Stimulated activated CD4-positive, alpha-beta T cell treated with anti-CD3 and anti-CD28 coated beads, Interleukin-15, amount 100 ng/mL, for 1 hour (primary cell): ENCODE measurements at places on chromosomes 2 and 18.

DNA sequence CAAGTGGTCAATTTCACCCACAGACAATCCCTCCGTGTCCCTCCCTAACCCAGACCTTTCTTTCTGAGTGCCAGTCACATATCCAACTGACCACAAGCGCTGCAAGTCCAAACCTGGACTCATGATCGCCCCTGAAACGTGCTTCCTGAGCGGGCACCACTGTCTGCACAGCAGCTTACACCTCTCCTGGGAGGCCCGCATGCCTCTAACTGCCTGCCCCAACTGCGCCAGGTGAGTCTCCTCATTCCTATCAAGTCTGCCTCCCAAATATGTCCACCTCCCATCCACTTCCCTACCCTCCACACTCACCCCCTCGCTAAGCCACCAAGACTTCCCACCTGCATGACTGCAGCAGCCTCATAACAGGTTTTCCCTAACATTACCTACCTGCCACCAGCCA lies 33.4 kb downstream of the COL4A4 start:
- no peak for DNase-seq

DNA sequence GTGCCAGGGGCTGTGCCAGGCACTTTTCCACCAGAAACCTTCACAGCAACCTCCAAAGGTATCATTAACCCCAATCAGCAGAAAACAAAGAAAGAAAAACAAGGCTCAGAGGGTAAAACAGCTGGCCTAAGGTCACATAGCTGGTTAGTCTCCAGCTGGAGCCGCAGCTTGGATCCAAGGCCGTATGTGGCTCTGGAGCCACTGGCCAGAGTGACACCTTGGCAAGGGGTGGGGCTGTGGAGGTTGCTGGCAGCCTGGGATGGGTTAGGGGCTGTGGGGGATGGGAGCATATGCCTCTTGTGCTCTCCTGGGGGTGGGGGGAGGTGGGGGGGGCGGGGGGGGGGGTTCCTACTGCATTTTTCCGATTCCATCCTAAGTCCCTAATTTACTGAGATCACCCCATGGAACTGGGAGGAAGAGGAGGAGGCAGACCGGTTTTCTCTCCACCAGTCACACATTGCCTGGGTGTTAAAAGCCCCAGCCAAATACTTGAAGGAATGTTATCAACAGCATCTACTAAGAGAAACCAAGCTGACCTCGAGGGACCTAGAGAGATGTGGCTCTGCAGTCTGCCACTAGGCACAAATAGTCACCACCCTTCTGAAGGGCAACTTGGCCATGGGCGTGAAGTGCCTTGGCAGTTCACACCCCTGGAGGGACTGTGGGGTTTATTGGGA lies 8.0 kb downstream of the HAAO start:
- no peak for DNase-seq

- DNase-seq, result no peak
Measured at GRCh38 chr18:44851856-44852621, 171.4 kb downstream of the SETBP1 start.

- DNase-seq, result no peak
Measured at GRCh38 chr2:105143467-105144151, 97.9 kb upstream of the GPR45 start.

DNA sequence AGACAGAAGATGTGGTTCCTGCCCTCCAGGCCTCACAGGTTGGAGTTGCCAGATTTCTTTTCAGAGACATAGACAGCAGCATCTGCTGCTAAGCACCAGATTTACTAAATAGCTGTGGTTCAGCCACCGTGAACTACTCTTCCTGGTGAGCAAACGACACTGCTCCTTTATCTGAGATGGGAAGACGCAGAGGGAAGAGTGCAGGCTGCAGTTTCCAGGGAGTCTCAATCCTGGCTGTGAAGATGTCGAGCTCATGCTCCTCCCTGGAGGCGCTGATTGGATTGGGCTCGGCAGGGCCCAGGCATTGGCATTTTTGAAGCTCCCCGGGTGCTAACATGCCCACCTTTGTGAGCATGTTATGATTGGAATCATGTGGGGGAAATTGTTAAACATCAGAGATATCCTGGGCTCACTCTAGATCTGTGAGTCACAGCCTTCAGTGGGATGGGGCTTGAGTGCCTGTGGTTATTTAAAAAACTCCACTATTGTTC lies 314.8 kb downstream of the TSN start:
- no peak for DNase-seq

DNA sequence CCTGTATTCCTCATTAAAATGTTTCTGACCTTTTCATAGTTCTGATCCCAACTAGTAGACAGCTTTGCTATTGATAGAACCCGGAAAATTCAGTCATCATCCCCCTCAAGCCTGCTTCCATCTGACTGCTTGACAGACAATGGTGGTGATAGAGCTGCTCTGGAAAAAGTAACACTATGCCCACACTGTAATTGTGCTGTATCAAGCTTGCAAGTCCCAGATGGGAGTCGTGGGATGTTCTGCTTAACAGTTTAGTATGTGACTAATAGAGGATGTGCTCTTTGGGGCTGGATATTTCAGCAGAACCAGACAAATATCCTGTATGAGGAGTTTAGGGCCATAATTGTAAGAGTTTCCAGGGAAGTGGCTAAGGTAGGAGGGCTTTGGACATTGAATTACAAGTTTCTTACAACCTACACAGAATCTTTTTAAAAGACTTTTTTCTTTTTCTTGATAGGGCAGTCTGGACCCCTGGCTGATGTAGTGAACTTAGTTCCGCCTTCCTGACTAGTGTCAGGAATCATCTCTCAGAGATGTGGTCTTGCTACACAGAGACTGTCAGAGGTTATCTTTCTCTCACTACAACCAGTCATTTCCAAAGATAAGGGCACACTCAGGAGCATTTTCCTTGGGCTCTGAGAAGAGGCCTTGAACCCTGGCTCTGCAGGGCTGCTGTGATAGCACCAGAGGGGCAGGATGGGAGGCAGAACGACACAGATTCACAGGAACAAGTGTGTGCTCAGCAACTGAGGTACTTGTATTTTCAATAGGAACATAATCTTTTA lies 158.0 kb upstream of the RBMS1 start:
- DNase-seq, result no peak

- no peak for DNase-seq
Measured at GRCh38 chr2:211113334-211114175, 557.2 kb downstream of the CPS1 start.

DNA sequence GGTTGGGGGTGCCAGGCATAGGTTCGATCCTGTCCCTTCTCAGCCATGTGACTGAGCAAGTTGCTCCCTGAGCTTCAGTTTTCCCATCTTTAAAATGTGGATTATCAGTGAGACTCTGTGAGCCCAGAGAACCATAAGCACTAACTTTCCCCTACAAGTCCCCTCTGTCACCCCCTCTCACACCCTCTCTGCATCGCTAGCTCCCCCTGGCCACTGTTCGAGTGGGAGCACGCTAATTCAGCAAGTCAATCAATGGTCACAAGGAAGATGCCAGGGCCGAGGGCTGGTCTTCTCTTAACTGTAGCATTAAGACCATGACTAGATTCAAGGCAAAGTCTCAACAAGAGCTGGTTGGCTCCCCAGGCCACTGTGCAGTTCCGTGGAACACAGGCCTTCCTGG lies 66.2 kb downstream of the BCL2L11 start:
- no peak for DNase-seq

DNA sequence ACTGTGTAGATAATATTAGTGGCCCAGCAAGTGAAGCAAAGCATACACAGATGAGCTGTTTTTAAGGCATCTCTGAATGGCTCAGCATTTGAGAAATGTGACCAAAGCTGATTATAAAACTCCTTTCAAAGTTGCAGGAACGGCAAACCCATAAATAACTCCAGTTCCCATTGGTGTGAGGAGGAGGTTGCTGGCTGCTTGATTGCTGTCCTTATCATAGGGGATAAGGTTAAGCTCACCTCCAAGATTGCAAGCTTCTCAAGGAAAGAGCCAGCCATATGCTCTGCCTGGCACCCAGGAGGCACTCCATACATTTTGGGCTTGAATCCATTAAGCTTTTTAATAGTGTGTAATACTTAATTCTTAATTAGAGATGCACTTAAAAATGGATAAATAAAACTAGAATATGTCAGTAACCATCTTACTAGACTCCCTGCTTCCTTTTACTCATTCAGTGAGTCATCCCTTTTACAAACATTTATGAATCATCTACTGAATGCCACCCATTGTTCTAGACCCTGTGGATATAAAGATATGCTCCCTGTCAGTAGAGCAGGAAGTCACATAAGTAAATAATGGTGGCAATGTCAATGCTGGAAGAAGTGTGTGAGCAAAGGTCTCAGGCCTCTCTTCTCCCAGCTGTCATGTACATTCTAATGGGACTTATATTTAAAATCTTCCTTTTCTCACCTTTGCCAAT lies 99.3 kb downstream of the SPATS2L start:
- no peak for DNase-seq

DNA sequence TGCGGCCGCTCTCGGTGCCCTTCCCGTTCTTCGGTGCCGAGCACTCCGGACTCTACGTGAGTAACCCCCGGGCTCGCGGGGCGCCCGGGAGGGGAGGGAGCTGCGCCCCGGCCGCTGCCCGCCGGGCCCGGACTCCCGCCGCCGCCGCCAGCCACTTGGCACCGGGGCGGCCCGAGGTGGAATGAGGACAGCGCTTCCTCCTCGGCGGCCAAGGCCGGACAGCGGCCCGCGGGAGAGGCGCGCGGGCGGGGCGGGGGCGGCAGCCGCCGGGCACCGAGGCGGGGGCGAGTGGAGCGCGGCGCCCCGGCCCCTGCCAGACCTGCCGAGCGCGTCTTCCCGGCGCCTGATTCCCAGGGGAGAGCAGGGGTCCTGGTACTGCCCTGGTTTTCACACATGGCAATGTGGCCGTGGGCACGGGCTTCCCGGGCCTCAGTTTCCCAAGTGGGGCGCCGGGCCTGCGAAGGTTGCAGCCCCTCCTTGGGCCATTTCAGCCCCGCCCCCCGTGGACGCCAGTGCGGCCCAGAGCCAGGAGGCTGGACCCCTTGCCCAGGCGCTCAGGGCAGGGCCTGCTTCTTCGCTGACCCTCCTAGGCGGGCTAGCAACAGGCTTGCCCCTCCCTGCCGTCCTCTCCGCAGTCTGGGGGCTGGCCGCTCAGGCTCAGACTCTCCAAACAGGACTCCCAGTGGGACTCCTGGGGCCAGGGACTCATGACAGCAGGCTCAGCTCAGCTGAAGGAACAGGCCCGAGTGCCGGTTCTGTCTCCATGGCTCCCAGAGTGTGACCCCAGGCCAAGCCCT lies 775 bp downstream of the SNED1 start:
- no peak for DNase-seq

GRCh38 chr18:62017618-62018017 lies 124.8 kb upstream of the RNF152 start:
- DNase-seq, result no peak

DNA sequence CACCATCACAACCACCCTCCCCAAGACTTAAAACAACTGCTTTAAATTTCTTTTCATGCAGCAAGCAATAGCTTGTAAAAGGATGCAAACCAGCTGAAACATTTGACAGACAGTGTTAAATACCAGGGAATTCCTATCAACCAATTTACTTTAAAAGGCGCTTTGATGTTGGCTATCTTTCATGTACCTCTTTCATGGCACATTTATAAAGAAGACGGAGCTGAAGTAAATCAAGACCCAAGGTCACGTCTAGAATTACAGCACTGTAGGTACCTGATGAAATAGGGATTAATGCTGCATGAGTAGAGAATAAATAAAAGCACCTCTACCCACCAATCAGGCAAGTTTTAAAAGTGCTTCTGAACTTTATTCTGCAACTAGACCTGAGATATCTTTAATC lies 78.9 kb downstream of the SRBD1 start:
- no peak for DNase-seq

DNA sequence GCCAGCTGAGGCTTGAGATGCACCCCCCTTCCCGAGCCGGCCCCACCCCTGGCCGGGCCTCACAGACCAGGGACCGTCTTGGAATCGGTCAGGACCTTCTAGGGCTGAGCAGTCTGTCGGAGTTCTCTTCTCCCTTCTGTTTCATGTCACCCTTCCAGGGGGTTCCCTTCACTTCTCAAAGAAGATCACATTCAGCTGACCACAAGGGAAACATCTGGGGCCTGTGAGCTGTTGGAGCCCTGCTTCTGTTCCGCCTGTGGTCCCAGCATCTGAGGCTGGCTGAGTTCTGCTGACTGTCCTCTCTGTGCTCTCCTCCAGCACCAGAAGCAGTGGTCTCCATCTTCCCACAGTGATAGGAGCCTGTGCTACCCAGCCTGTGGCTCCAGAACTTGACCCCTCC lies 106.5 kb downstream of the SEPTIN10 start:
- no peak for DNase-seq

DNA sequence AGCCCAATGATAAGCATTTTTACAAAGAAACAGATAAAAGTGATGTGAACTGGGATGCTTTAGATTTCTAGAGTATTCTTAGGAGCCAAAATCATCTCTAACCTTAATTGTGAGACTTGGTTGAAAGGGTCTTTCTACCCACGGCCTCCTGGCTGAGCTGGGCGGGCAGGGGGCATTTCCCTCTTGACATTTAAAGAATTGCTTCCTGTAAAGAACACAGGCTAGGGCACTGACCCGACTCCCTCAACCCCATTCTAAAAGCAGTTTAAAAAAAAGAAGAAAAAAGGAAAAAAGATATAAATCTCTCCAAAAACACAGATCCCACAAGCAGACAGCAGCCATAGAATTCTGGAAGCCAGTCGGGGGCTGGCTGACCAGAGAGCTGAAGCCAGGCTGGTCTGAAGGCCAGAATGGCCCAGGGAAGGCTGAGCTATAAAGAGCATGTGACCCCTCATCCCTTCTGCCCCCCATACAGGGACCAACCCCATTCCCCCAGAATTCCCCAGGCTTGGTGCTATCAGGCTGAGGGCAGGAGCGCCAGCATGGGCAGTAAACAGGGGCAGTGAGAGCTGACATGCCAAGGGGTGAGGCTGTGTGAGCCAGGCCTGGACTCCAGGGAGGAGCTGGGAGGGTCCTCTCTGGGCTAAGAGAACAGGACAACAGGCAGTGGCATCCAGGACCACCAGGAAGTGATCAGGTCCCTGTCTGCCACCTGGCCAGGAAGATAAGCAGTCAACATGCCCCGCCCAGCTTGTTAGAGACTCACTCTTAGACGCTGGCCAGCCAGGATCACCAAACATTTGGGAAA lies 188.5 kb downstream of the HDAC4 start:
- no peak for DNase-seq

DNA sequence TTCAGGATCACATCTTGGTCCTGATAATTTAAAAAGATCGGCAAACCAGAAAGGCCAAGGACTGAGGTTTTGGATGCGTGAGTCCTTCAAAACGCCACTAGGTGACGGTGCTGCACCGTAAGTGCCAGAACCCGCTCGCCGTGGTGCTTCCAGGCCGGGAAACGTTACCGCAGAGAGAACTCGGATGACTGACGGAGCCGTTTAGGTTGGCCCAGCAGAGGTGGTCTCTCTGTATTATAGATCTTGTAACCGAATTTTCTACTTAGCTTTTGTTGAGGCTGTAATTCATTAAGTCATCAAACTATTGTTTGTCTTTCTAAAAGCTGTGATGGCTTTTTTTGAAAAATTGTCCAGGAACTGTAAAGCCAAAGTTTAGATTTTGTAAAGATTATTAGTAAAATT lies 39.8 kb upstream of the ADCYAP1 start:
- peak; percentile 37 for DNase-seq

GRCh38 chr2:7411691-7412090 lies 494.5 kb downstream of the RNF144A start:
- DNase-seq, result no peak

GRCh38 chr2:238561230-238561629 lies 134.5 kb downstream of the ASB1 start:
- no peak for DNase-seq
